ENCODE measurements at places on chromosomes 2 and 18. TPM values are rescaled to one million over a fixed set of nuclear protein-coding genes. Genes with fewer than 3 reads are reported as not detected.

Gene GPAT2
- total RNA-seq: 3.8 TPM

Gene HOXD3
- not detected for total RNA-seq

Gene FTCDNL1
- total RNA-seq: 0.95 TPM

Gene ABCG5
- total RNA-seq: not detected

Gene SETBP1
- total RNA-seq: 41.2 TPM

Gene DTYMK
- total RNA-seq: 17.5 TPM

Gene ZBTB7C
- not detected for total RNA-seq

Gene PLEKHH2
- 0.07 TPM for total RNA-seq

Gene RAB1A
- 93.6 TPM for total RNA-seq

Gene CRYGD
- not detected for total RNA-seq

Gene DUSP11
- 46.6 TPM for total RNA-seq

Gene IFIH1
- 57.4 TPM for total RNA-seq

Gene SCG2
- total RNA-seq: 0.13 TPM

Gene MEP1B
- not detected for total RNA-seq
